ENCODE measurements at places on chromosomes 3 and 15.

DNA sequence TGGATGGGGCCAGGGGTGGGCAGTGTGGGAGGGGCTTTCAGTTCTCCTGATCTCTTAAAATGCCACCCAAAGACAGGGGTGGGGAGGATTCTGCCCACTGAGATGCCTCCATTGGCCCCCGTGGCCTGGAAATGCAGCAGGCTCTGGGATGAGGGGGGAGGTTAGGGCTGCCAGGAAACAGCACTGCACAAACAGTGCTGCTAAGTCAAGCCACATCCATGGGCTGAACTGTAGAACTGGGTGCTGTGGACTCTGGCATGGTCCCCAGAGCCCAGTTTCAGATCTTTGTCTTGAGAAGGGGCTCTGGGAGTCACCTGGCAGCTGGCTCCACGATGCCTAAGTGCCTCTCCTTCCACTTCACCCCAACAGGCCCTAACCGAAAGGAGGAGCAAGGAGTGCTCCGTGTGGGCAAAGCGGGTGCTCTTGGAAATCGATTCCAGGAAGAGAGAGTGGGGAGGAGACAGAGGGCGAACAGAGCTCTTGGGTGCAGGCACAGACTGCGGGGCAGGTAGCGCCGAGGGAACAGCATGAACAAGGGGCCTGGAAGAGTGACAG, 7.8 kb downstream of the PLA2G4E start:
- no peak for DNase-seq

GRCh38 chr3:102200560-102200959, 234.3 kb upstream of the ZPLD1 start:
- no peak for DNase-seq

DNA sequence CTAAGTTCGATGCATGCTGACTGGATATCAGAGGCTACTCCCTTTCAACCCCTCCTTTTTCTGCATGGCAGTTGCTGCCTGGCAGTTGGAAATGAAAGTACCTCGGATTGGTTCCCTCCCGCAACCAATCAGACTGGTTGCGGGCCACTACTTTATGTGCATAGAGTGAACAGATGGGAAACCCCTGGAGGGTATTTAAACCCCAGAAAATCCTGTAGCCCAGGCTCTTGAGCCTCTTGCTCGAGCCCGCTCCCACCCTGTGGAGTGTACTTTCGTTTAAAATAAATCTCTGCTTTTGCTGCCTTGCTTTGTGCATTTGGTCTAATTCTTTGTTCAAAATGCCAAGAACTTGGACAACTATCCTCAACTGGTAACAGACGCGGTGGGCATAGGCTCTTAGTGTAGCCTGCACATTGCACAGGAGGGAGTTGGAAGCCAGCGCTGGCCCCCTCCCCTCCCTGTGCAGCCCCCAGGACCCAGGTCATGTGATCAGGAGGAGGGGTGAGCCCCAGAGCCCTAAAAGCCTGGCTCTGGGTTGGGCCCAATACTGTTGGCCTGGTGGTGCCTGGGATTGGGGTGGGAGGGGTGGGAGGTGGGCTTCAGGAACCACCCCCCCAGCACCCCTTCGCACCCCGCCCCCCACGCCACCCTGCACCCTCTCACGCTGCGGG, 26.8 kb downstream of the RHCG start:
- DNase-seq = no peak

DNA sequence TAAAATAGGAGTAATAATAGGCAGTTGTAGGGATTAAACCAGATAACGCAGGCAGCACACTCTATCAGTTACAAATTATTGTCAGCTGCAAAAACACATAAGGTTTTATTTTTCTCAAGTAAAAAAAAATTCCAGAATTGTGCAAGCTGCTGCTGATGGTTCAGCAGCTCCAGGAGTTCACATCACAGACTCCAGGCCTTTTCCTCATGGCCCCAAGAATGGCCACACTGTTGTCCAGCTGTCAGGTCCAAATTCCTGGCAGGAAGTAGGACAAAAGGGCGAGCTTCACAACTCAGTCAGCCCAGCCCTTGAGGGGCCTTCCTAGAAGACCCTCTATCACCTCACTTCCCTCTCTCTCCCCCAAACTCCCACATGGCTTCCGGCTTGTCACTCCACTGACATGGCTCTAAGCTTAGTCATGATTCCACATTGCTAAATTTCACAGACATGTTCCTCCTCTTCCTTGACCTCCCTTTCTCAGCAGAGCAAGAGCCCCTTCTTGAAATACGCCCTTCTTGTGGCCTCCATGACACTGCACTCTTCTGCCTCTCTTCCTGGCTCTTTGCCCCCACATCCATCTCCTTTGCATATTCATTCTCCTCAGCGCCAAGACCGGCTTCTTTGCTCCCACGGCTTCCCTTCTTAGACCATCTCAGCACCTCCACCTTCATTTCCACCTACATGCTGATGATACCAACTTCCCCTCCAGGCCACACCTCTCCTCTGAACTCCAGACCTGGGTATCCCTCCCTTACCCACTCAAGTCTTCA, 27.4 kb upstream of the FAM174B start:
- DNase-seq = no peak

GRCh38 chr15:66394915-66395314, 8.2 kb downstream of the MAP2K1 start:
- DNase-seq = no peak

- no peak for DNase-seq
These were observed 129.5 kb downstream of the ST8SIA2 start for GRCh38 chr15:92523176-92523575.

GRCh38 chr3:22994781-22995180, 208.3 kb upstream of the UBE2E2 start:
- DNase-seq = no peak

- no peak for DNase-seq
These were observed 14.1 kb downstream of the KCNMB3 start for GRCh38 chr3:179236669-179237301.

DNA sequence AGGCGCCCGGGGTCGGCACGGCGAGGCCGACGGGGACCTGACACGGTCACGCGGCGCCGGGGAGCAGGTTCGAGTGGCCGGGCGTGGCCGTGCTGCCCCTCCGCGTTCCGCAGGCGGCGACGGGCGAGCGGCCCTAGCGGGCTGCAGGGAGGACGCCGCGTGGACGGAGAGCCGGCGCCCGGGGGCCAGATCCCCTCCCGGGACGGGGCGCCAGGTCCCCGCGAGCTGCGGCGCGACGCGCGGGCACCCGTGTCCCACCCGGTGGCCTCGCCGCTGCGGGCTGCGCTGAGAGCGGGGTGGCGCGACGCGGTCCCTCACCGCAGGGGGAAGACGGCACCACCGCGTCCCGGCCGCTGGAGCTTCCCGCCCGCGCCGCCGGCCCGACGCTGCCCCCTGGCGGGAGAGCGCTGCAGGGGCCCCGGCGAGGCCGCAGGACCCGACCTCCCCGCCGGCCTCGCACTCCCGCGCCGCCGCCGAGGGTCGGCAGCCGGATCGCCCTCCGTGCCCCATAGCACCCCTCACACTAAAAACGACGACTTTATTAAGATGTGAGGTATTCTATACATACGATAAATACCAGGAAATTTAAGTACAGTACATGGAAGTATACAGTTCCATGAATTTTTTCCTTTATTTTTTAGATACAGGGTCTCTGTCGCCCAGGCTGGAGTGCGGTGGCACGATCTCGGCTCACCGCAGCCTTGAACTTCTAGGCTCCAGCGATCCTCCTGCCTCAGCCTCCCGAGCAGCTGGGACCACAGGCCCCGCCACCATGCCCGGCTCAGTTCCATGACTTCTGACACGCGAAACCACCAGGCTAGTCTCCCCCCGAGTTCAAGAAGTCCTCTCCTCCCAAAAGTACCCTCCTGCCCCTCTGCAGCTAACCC, 1.3 kb upstream of the PIGZ start:
- peak; percentile 73 for DNase-seq

DNA sequence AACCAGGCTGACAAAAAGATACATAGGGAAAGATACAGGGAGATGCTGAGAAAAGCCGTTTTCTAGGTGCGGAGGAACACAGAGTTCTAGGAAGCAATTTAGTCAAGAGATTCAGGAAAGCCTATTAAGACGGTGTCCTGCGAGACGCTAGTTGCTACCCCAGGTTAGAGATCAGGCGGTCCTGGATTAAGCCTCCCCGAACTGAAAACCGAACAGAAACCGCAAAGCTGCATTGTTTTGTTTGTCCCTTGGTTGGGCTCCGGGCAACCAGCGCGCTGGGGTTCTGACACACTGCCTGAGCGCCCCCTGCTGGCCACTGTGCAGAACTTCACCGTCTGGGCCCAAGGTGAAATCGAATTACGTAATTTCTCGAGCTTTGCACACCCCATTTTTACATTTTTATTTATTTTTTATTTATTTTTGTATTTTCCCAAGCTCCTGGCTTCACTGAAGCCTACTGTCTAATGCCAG, 37.3 kb upstream of the NDUFB4 start:
- DNase-seq = peak; percentile 94

- DNase-seq = no peak
These were observed 29.6 kb upstream of the CSTA start for GRCh38 chr3:122295266-122296062.

DNA sequence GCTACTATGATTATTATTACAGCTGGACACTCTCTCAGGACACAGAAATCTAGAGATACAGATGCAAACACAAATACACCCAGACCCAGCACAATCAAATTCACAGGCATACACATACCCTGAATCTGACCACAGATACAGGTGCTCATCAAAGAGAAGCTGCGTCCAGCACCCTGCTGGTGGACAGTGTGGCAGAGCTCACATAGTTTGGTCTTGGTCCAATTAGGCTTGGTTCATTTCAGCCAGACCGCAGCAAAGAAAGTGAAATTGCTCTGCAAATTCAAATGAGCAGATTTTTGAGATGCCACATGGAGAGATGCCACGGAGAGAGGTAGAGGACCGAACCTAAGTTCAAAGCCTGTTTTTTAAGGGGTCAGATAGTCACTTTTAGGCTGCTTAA, 55.6 kb downstream of the ANAPC13 start:
- DNase-seq = no peak

GRCh38 chr3:84772841-84773240, 185.9 kb upstream of the CADM2 start:
- DNase-seq = no peak

DNA sequence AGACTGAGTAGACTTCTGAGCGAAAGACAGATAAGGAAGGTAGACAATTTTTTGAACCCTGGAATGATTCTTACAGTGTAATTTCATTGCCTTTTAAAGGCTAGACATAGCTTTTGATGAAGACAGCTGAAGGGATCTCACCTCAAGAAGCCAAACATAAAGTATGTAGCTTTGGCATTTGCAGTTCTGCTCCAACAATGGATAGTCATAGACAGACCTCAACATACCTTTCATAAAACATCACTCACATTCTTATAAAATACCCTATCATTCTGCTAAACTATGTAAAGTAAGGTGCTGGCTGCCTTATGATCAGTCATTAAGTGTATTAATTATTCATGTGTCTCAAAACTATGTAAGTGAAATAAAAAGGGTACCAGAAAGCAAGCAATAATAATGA, 70.0 kb downstream of the UBE3A start:
- DNase-seq = no peak

- DNase-seq = peak; percentile 65
These were observed 10.9 kb downstream of the MESP1 start for GRCh38 chr15:89740137-89740536.

GRCh38 chr3:196559826-196560225, 8.5 kb downstream of the WDR53 start:
- DNase-seq = no peak

DNA sequence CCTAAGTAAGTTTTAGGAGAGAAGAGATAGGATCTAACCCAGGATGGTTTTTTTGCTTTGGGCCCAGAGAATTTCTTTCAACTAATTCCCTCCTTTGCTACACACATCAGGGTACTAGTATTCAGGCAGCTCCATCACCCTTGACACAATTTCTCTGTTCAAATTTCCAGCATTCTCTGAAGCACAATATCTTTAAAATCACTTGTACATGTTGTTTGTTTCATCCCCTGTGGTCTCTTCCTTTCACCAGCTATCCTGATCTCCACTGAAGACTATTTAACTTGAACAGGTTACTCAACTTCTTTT, 32.4 kb upstream of the FNDC3B start:
- no peak for DNase-seq

DNA sequence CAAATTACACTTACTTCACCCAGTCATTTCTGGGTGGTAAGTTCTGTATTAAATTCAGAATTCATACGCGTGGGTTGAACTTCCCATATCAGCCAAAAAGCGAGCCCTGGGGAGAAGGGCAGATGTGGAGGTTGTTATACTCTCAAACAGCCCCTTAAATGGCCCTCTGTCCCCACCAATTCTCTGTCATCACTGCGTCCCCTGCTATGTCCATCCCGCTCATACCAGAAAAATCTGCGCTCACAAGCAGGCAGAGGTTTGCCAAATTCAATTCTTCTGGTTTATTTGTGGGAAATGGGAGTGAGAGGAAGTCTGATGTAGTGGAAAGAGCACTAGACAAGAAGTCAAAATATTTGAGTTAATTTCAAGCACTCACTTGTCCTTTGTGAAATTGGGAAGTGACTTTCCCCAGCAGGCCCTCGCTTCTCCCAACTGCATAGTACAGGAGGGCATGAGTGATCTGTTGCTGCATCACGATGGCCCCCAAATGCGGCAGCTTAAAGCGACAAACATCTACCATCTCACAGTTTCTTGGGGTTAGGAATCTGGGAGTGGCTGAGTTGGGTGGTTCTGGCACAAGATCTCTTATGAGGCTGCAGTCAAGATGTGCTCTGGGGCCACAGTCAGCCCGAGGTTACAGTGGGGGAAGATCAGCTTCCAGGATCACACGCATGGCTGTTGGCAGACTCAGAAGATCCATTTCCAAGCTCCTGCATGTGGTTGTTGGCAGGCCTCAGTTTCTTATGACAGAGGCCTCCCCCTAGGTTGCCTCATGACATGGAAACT, 67.7 kb downstream of the CPN2 start:
- no peak for DNase-seq
